ENCODE measurements at places on chromosomes 5 and 9. TPM values are rescaled to one million over a fixed set of nuclear protein-coding genes. Genes with fewer than 3 reads are reported as not detected.

DNA sequence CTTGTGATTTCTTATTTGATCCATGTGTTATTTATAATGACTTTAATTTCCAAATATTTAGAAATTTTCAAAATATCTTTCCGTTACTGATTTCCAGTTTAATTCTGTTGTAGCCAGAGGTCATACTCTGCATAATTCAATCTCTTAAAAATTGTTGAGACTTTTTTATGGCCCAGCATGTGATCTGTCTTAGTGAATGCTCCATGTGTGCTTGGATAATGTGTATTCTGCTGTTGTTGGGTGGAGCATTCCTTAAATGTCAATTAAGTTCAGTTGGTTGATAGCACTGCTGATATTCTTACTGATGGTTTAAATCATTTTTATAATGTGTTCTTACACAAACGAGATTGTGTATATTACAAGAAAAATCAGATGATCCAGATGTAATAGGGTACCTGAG is 180.8 kb downstream of the RGS3 start:
- DNase-seq = no peak

DNA sequence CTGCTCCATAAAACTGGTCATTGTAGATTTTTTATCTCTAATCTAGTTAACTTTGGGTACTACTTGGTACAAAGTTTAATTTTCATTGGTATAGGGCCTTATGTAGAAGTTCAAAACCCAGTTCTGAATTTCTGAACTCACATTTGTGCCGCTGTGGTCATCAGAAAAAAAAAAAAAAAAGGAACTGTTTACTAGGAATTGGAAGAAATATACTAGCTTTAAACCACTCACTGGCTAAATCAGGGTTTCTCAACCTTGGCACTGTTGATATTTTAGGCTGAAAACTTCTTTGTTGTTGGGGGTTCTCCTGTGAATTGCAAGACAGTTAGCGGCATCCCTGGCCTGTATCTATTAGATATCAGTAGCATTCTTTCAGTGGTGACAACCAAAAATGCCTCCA is 4.1 kb upstream of the ZFYVE16 start:
- DNase-seq = no peak

- no peak for DNase-seq
Measured at GRCh38 chr5:84290161-84290560, 94.5 kb downstream of the EDIL3 start.

Gene TMEM171
- not detected for polyA plus RNA-seq

Gene C9
- not detected for polyA plus RNA-seq

Gene LPAR1
- 14.2 TPM for polyA plus RNA-seq

Gene OTP
- not detected for polyA plus RNA-seq

Gene SLC36A3
- not detected for polyA plus RNA-seq

Gene TCF7
- polyA plus RNA-seq = 4.4 TPM

Data from right cardiac atrium (tissue), 5 donors.